ENCODE measurements at places on chromosomes 2 and 18.

- H3K4me1 ChIP-seq, result peaks cover 5% of the 10 kb centered on the region
- no peaks in the 10 kb centered on the region for H3K36me3 ChIP-seq
- no peak overlapping the region for H3K4me3 ChIP-seq
- no peak for DNase-seq
- H3K27me3 ChIP-seq, result no peaks in the 10 kb centered on the region
Observed at GRCh38 chr2:7286120-7286519, 368.9 kb downstream of the RNF144A start.

DNA sequence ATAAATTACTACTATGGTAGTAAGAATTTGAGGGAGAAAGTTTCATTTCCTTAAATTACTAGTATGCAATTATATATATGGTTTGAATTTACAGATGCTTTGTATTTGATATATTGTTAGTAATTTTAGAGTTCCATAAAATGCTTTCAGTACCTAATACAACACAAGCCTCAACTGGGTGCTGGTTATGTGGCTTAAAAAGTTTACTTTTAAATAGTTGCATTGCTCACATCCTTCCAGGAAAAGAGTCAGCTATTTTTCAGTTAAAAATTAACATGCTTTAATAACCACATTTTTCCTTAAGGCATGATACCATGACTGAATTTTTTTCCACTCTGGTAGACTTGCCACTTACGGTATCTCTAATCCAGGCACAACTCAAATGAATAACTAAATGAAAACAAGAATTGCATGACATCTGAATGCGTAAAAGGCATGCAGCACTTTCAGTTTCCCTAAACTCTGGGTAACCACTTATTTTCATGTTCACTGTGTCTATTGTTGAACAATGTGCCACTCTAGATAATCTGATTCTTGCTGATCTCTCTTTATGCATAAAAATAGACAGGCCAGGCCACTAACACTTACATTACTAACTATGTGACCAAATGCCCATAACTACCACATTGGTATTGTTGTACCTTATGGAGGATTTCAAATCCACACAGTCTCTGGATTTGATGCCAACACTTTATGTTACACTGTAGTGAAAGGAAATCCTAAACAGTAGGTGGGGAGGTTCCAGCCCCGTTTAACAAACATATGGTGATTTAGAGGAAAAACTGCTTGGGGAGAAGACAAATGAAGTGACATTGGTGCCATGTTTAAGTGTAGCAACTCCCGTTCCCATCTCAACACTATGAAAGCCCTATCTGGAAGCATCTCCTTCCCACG lies 35.5 kb upstream of the SLC35F5 start:
- H3K36me3 ChIP-seq, result no peaks in the 10 kb centered on the region
- no peak overlapping the region for H3K27ac ChIP-seq
- H3K4me3 ChIP-seq, result no peak overlapping the region

GRCh38 chr2:187075671-187076070 lies 226.7 kb upstream of the ZSWIM2 start:
- DNase-seq, result no peak
- no peak overlapping the region for H3K4me3 ChIP-seq
- no peaks in the 10 kb centered on the region for H3K27me3 ChIP-seq
- H3K36me3 ChIP-seq, result no peaks in the 10 kb centered on the region
- H3K27ac ChIP-seq, result peak overlapping the region; percentile 53

- H3K4me1 ChIP-seq, result no peaks in the 10 kb centered on the region
- DNase-seq, result no peak
- no peaks in the 10 kb centered on the region for H3K36me3 ChIP-seq
- no peak overlapping the region for H3K27ac ChIP-seq
Observed at GRCh38 chr18:55886886-55887285, 298.9 kb upstream of the TCF4 start.

DNA sequence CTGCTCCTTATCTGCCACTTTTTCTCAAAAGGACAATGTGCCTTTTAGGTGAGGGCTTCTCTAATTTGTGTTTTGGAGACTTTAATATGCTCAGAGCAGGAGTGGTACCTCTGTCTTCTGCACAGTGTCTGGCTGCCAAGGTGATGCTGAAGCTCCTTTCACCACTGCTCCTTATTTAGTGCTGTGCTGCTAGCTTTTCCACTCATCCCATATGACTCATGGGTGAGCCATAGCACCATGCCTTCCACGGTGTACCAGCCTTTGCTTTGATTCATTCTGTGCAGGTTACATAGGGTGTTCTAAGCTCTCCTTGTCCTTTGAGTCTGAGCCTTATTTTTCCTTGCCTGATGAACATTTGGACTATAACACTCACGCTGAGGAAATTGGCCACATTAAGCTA lies 202.4 kb downstream of the ARL6IP6 start:
- DNase-seq, result no peak
- H3K4me3 ChIP-seq, result no peak overlapping the region
- H3K4me1 ChIP-seq, result no peaks in the 10 kb centered on the region
- H3K27ac ChIP-seq, result no peak overlapping the region

DNA sequence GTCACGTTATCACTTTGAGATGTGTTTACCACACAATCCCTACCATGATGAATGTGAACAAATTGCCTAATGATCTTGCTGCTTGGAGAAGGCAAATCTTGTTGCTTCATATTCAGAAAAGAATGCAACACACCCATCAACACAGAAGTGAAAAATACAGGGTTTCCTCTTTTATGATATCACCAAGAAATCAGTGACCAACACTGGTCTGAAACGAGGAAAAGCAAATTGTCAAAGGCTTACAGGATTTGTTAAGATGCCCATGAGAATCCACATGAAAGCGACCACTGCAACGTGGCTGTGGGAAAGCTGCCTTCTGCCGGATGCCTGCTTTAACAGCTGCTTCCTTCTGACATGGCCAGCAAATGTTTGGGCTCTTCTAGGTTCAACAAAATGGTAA lies 397.6 kb upstream of the LRATD1 start:
- peak; percentile 14 for DNase-seq
- H3K27ac ChIP-seq, result no peak overlapping the region
- no peaks in the 10 kb centered on the region for H3K36me3 ChIP-seq
- peaks cover 2% of the 10 kb centered on the region for H3K4me1 ChIP-seq
- no peaks in the 10 kb centered on the region for H3K27me3 ChIP-seq

GRCh38 chr2:191215666-191216065 lies 29.5 kb upstream of the MYO1B start:
- no peak for DNase-seq
- H3K4me3 ChIP-seq, result no peak overlapping the region
- no peaks in the 10 kb centered on the region for H3K27me3 ChIP-seq

GRCh38 chr18:8696749-8697211 lies 8.6 kb upstream of the MTCL1 start:
- peaks cover 4% of the 10 kb centered on the region for H3K4me1 ChIP-seq
- H3K27me3 ChIP-seq, result peaks cover 6% of the 10 kb centered on the region
- H3K27ac ChIP-seq, result no peak overlapping the region
- H3K36me3 ChIP-seq, result no peaks in the 10 kb centered on the region

DNA sequence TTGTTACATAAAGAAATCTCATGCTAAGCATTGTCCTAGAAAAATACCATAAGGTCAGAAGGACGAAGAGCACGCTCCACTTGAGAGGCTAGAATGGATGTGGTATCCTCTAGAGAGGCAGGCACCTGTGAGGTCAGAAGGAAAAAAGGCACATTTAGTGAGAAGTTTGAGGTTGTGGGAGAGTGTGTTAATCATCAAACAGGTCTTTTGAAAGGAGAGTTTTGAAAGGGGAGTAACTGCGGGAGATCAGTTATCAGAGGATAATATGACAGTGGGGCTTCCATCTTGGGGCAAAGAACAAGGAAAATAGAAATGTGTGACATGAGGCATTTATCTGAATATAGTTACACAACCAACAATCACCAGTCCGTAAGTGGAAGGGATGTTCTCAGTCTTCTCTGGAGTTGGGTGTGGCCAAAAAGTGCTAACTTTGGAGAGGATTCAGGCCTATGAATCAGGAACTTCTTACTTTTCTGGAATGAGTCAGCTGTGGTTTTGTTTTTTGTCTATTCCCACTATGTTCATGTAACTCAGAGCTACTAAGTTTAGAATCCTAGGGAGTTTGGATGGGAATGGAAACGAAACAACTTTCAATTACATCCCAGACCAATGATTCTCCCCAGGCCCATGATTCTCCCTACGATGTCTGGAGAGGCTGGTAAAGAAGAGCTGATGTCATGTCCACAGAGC lies 451.4 kb upstream of the ST6GAL2 start:
- H3K27ac ChIP-seq, result no peak overlapping the region
- peaks cover 3% of the 10 kb centered on the region for H3K4me1 ChIP-seq
- H3K4me3 ChIP-seq, result no peak overlapping the region

GRCh38 chr18:12595571-12596255 lies 62.2 kb downstream of the SPIRE1 start:
- H3K4me3 ChIP-seq, result no peak overlapping the region
- no peaks in the 10 kb centered on the region for H3K27me3 ChIP-seq
- peaks cover 6% of the 10 kb centered on the region for H3K4me1 ChIP-seq
- H3K36me3 ChIP-seq, result no peaks in the 10 kb centered on the region
- peak; percentile 8 for DNase-seq
- H3K27ac ChIP-seq, result no peak overlapping the region

GRCh38 chr2:26049641-26050040 lies 15.8 kb downstream of the RAB10 start:
- H3K4me1 ChIP-seq, result no peaks in the 10 kb centered on the region
- H3K4me3 ChIP-seq, result no peak overlapping the region
- H3K27me3 ChIP-seq, result no peaks in the 10 kb centered on the region
- DNase-seq, result no peak
- H3K36me3 ChIP-seq, result no peaks in the 10 kb centered on the region

GRCh38 chr2:216911886-216912285 lies 52.0 kb upstream of the TNP1 start:
- H3K36me3 ChIP-seq, result no peaks in the 10 kb centered on the region
- H3K4me1 ChIP-seq, result peaks cover 14% of the 10 kb centered on the region
- peaks cover 2% of the 10 kb centered on the region for H3K27me3 ChIP-seq
- no peak overlapping the region for H3K27ac ChIP-seq
- no peak overlapping the region for H3K4me3 ChIP-seq
- DNase-seq, result no peak

- H3K4me1 ChIP-seq, result no peaks in the 10 kb centered on the region
- no peak overlapping the region for H3K27ac ChIP-seq
- no peak for DNase-seq
- H3K4me3 ChIP-seq, result no peak overlapping the region
- H3K36me3 ChIP-seq, result no peaks in the 10 kb centered on the region
Observed at GRCh38 chr2:226977775-226978190, 141.9 kb downstream of the RHBDD1 start.

Measured in muscle of leg (tissue), 16 donors.